ENCODE measurements at places on chromosomes 6 and 20.

GRCh38 chr20:51067792-51068191, 44.9 kb upstream of the KCNG1 start:
- no peak for DNase-seq

GRCh38 chr20:22312744-22313346, 271.5 kb downstream of the FOXA2 start:
- DNase-seq, result no peak

DNA sequence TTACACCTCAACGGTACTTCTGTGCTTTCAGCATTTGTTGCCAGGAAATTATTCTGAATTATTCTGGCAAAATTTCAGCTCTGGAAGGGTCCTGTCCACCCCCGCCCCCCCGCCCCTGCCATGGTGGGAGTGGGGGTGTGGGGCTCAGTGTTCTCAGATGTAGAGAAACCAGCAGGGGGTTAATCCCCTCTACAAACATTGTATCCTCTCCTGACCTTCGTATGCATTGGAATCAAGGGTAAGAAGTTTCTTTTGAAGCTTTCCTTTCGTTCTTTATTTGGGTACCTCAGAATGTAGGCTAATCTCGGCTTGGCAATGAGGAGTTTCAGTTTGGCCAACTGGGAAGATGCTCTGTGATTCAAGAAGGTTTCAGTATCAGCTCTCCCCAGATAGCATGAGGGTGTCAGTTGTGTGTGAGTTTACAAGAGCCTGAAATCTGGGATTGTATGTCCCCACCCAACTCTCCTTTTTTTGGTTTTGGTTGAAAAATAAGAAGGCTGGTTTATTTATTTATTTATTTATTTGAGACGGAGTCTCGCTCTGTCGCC, 25.5 kb upstream of the OLIG3 start:
- no peak for DNase-seq

DNA sequence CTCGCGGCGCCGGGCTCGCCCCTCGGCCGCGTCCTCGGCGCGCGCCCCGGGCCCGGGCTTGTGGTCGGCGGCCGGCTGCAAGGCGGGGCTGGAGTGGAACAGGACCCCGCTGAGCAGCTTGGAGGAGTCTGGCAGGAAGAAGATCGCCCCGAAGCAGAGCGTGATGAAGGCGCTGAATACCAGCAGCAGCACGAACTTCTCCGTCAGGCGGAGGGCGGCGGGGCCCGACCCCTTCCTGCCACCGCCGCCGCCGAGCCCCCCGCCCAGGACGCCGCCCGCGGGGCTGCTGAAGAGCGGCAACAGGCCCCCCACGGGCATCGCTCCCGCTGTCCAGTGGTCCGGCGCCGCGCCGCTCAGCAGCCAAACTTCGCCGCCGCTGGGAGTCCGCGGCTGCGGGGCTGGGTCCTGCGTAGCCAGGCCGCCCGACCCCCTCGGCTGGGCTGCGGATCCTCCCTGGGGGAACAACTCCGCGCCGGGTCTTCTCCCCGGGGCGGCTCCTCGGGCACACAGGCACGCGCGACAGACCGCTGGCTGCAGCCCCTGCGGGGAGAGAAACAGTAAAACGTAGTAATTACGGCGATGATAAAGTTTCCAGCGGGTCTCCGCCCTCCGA, 707 bp downstream of the MAN1A1 start:
- no peak for DNase-seq

- DNase-seq, result no peak
These were observed 51.3 kb downstream of the GCLC start for GRCh38 chr6:53493635-53494025.

DNA sequence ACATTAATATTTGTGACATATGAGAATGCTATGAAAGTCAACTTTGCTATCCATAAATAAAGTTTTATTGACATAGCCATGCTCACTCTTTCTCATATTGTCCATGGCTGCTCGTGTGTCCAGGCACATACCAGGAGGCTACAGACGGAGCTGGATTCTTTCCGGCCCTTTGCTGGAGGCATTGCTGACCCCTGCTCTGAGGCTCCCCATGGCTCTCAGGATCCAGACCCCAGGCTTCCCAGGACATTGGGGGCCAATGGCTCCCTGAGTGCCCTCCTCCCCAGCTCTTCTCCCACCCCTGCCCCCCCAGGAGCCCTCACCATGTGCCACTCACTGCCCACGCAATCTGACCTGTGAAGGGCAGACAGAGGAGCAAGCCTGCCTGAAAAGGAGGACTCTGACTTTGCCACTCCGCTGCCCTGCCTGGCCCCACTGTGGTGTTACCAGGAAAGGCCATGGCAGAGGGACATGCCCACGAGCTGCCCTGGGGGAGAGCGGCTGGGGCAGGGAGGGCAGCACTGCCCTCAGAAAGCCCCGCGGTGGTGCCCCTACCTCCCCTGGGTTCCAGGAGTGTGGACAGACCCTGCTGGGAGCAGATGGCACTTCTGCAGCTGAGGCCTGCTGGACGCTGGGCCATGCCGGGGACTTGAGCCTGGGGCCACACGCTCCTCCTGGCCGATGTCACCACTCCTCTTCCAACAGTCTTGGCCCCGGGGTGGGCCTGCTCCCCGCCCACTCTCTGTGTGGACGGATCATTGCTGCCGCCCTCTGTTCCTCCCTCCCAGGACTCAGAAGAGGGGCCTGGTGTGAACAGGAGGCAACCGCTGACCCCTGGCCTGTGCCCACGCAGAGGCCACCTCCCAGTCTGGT, 97.8 kb upstream of the BHLHE23 start:
- no peak for DNase-seq

DNA sequence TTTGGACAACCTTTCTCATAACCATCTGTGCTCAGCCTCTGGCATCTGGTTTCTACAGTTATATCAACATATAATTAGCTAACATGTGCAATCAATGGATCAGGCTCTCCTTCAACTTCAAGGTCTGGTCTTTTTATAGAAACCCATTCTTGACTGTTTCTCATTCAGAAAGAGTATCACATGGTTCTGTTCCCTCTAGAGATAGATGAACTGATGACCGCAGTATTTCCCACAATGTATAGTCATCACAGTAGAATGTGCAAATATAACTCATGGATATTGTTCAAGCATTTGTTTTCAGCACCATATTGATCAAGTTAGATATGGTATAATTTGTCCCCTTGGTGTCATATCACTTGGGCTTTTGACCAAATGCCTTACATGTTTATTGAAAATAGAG, 656.2 kb downstream of the FRK start:
- DNase-seq, result no peak

- DNase-seq, result no peak
These were observed 110.2 kb downstream of the AGPAT4 start for GRCh38 chr6:161163466-161164181.

DNA sequence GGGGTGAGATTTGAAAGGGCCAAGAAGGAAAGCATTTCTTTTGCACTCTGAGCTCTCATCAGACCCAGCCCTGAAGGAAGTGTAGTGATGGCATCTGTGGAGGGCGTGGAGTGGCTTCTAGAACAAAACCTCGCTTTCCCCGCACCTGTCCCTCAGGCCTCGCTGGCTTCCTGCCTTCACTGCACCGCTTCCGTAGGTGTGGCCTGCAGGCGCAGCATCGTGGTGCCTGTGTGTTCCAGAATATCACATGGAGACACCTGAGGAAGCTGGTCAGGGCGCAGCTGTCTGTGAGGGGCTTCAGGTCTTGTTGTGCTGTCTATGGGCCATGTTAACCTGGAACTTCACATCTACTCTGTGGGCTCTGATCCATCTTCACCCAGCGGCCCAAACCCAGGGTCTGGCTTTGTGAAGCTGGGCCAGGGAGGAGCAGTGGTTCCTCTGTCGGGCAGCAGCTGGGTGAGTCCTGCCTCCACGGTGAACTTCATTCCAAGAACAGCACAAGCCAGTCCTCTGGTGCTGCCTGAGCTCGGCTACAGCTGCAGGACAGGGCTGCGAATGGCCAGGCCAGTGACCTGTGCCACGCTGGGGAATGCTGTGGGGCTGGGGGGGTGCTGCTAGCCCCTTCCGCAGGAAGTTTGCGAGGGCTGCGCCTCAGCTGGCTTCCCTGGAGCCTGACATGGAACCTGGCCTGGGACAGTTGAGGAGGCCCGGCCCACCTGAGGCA, 40.9 kb downstream of the DSTN start:
- no peak for DNase-seq
